Purkinje cell (primary cell): ENCODE measurements at places on chromosomes 5 and 9. TPM values are rescaled to one million over a fixed set of nuclear protein-coding genes. Genes with fewer than 3 reads are reported as not detected.

The PCDHB5 gene
- 2.1 and 4.8 TPM in 2 replicates for polyA plus RNA-seq

The C5orf46 gene
- not detected in 2 replicates for polyA plus RNA-seq

The PCDHA10 gene
- polyA plus RNA-seq, result 13.4 and 23.1 TPM in 2 replicates

The LCN1 gene
- polyA plus RNA-seq, result not detected in 2 replicates

The SLCO6A1 gene
- not detected in 2 replicates for polyA plus RNA-seq

The CDH9 gene
- 13.0 TPM in 1 of 2 replicates, not detected in the other for polyA plus RNA-seq

The HINT2 gene
- polyA plus RNA-seq, result 14.5 and 34.4 TPM in 2 replicates

The ABO gene
- 0.10 TPM in 1 of 2 replicates, not detected in the other for polyA plus RNA-seq

The PTGS1 gene
- polyA plus RNA-seq, result not detected in 2 replicates

The PCDHB16 gene
- polyA plus RNA-seq, result 0.09 and 0.70 TPM in 2 replicates

The LYRM7 gene
- 28.5 and 59.4 TPM in 2 replicates for polyA plus RNA-seq

The HIGD2A gene
- polyA plus RNA-seq, result 451 and 463 TPM in 2 replicates

The SHISAL2B gene
- not detected in 2 replicates for polyA plus RNA-seq

The ANKHD1 gene
- 42.8 TPM in 2 replicates for polyA plus RNA-seq

The SAPCD2 gene
- polyA plus RNA-seq, result 0.24 TPM in 1 of 2 replicates, not detected in the other

The UBQLN1 gene
- 40.1 and 45.7 TPM in 2 replicates for polyA plus RNA-seq

The SCAI gene
- 6.9 and 9.5 TPM in 2 replicates for polyA plus RNA-seq

The LRRTM2 gene
- polyA plus RNA-seq, result 1.0 and 9.1 TPM in 2 replicates

The C6 gene
- polyA plus RNA-seq, result not detected in 2 replicates

The FBP1 gene
- 0.59 TPM in 1 of 2 replicates, not detected in the other for polyA plus RNA-seq

The THG1L gene
- polyA plus RNA-seq, result 6.2 and 8.4 TPM in 2 replicates

The GRXCR2 gene
- not detected in 2 replicates for polyA plus RNA-seq

The LHX3 gene
- polyA plus RNA-seq, result not detected in 2 replicates

The DCP2 gene
- 13.6 and 30.8 TPM in 2 replicates for polyA plus RNA-seq

The KCNMB1 gene
- 3.2 and 6.3 TPM in 2 replicates for polyA plus RNA-seq

The THOC3 gene
- 26.5 and 26.9 TPM in 2 replicates for polyA plus RNA-seq

The FOXD4L4 gene
- polyA plus RNA-seq, result not detected in 2 replicates

The TMEM215 gene
- 0.69 TPM in 1 of 2 replicates, not detected in the other for polyA plus RNA-seq

The CNTFR gene
- polyA plus RNA-seq, result 0.66 and 3.7 TPM in 2 replicates

The PCDHGA5 gene
- polyA plus RNA-seq, result 2.2 and 2.5 TPM in 2 replicates

The MTRR gene
- 16.2 and 16.4 TPM in 2 replicates for polyA plus RNA-seq

The ACO1 gene
- polyA plus RNA-seq, result 3.7 and 4.7 TPM in 2 replicates

The MPDZ gene
- polyA plus RNA-seq, result 18.4 and 21.8 TPM in 2 replicates

The ANXA1 gene
- 5.1 and 18.8 TPM in 2 replicates for polyA plus RNA-seq

The PLGRKT gene
- 19.4 and 23.4 TPM in 2 replicates for polyA plus RNA-seq

The EIF4E1B gene
- not detected in 2 replicates for polyA plus RNA-seq

The IL5 gene
- polyA plus RNA-seq, result not detected in 2 replicates

The CCL27 gene
- polyA plus RNA-seq, result 0.66 TPM in 1 of 2 replicates, not detected in the other

The IFNA2 gene
- 0.22 TPM in 1 of 2 replicates, not detected in the other for polyA plus RNA-seq

The FBXL7 gene
- polyA plus RNA-seq, result not detected in 2 replicates
